ENCODE measurements at places on chromosomes 11 and 22.

- DNase-seq: no peak
These were observed 47.1 kb downstream of the BCR start for GRCh38 chr22:23227380-23227779.

- DNase-seq: no peak
These were observed 921 bp upstream of the BCL2L13 start for GRCh38 chr22:17637490-17638181.

GRCh38 chr11:15418921-15419320 lies 304.2 kb downstream of the INSC start:
- DNase-seq: no peak

- no peak for DNase-seq
These were observed 34.9 kb upstream of the KLHL35 start for GRCh38 chr11:75467881-75468280.

DNA sequence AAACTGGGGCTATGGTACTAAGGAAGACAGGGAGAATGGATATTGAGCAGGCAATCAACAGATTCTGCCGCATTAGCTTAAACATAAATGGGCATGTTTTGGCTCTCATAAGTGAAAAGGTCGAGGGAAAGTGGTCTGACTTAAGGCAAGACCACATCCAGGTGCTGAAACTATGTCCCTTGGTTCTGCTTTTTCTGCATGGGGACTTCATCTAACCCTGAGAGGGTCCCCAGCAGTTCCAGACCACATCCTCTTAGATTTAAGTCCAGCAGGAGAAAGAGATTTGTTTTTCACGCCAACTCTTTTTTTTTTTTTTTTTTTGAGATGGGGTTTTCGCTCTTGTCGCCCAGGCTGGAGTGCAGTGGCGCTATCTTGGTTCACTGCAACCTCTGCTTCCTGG lies 5.5 kb downstream of the RPS6KA4 start:
- DNase-seq: no peak

- DNase-seq: no peak
These were observed 1.2 kb upstream of the P2RX6 start for GRCh38 chr22:21013657-21014201.

- no peak for DNase-seq
These were observed 15.1 kb upstream of the CABP7 start for GRCh38 chr22:29704528-29705285.

DNA sequence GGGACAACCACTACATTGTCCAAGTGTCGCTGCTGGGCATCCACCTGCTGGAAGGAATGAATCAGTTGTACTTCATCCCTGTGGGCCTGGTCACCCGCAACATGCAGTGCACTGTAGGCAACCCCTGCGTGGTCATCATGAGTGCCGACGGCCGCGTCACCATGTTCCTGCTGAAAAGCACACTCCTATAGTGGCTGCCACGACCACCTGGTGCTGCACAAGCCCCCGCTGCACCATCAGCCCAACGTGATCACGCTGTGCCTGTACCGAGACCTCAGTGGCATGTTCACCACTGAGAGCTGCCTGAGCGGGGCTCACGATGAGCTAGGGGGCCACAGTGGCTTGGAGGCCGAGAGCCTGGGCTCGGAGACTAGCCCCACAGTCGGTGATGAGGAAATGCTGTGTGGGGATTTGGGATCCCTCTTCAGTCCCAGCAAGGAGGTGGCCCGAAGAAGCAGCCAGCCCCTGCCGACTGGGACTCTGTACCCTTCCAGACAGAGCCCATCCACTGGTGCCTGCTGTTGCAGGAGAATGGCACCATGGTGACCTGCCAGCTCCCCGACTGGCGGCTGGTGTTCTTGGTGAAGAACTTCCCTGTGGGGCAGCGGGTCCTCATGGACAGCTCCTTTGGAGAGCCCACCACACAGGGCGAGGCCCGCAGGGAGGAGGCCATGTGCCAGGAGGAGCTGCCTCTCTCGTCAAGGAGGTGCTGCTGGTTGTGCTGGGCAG lies 15.7 kb upstream of the SLC5A4 start:
- DNase-seq: no peak

DNA sequence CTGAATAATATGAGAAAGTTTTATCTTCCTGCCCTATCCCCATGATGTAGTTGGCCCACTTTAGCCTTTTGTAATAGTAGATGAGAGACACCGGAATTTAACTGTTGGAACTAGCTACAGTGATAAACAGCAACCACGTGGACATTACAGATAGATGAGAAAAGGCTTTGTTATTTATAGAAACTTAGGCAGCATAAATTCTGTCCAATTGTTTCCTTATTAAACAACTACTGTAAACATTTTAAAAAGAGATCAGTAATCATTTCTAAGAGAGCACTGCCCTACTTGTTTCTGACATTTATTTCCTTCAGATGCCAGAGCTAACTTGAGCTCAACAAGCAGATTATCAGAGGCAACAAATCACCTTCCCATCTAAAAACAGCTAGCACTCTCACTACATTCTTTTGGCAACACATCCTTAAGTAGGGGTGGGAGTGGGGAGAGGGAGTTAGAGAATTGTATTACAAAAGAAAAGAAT lies 63.1 kb downstream of the SOX6 start:
- no peak for DNase-seq

DNA sequence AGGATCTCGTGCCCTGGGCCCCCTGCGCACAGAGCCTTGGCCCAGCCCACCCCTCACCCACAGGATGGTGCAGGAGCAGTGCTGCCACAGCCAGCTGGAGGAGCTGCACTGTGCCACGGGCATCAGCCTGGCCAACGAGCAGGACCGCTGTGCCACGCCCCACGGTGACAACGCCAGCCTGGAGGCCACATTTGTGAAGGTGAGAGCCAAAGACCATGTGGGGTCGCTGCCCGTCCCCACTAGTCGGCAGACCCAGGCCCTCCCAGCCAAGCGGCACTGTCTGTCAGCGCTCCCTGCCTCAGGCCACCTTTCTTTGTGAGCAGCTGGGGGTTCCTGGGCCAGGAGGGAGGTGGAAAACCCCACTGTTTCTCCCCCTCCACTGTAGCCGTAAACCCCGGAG lies 22.8 kb downstream of the FBLN1 start:
- no peak for DNase-seq

DNA sequence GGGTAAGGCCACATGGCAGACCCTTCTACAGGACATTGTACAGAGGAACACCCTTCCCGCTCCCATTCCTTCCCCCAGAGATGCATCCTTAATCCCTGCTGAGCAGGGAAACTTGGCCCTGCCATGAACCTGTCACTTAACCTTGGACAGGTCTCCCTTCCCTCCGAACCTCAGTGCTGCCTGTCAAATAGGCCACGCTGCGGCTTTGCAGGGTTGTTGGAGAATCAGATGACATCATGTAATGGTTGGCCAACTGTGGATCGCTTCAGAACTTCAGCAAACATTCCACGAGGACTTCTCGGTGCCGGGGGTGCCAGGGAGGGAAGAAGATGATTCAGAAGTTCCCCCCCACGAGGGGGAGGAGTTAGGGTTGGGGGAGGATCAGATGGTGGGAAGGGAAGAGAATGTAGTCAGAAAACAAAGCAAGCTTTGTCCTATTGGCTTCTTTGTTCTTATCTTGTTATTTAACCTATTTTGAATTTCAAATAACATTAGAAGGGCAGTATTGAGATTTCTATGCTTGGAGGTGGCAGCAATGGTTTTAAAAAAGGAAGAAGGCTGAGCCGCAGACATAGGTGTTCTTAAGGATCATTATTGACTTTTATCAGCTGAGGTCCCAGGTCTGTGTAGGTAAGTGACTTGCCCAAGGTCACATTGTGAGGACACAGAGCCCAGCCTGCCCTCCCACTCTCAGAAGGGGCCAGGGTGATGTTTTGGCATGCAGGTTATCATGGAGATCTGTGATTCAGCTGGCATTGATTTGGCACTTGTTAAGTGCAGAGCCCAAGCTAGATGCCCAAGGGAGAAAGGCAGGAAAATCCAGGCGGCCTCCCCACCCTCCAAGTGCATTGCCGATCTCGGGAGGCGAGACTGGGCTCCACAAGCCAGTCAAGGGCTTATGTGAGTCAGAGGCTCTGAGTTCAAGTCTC lies 3.1 kb downstream of the CDC42EP1 start:
- no peak for DNase-seq

DNA sequence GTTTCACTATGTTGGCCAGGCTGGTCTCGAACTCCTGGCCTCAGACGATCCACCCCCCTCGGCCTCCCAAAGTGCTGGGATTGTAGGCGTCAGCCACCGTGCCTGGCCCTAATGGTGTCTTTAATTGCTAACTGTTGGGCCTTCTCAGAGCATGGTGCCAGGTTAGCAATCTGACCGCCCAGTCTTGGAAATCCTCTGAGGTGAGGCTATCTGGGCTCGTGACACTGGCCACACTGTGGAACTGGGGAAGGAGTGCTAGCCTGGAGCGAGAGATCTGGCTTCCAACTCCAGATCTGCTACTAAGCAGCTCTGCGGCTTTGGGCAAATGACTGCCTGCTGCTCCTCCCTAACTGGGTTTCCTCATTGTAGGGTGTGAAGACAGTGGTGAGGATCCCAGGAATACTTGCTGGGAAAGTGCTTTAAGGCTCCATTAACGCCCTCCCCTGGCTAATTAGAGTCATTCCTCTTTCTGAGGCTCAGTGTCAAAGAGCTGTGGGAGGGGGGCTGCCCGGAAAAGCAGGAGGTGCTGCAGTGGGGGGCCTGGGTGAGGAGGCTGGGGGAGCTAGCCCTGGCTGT lies 35.4 kb downstream of the CHRDL2 start:
- no peak for DNase-seq

- no peak for DNase-seq
These were observed 11.0 kb downstream of the RPL27A start for GRCh38 chr11:8693555-8693954.

DNA sequence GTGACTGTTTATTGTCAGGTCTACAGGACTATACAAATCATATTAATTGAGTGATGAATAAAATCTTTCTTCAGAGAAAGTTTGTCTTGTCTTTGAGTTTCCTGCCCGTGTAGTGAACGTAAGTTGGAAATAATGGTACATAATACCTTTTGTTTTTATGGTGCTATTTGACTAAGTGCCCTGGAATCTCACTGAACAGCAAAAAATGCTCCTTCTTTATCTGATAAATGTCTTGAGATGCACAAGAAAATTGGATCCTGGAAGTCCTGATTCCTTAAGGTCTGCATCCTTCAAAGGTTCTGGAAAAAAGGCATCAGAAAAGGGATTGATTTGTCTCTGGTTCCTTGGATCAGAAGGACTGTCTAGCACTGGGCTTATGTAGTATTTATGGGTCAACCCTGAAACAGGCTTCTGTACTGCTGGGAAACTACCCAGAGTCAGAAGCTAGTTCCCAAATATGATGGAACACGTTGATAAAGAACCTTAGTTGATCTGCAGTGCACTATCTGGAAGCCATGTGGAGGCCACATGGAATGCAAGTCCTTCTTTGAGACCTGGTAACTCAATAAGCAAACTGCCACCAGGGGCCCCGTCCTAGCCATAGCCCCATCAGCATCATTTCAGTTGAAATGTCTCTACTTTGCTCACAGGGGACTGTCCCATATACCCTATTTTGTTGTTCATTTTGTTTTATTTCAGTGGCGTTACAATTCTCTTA lies 100.6 kb upstream of the CD44 start:
- DNase-seq: no peak

DNA sequence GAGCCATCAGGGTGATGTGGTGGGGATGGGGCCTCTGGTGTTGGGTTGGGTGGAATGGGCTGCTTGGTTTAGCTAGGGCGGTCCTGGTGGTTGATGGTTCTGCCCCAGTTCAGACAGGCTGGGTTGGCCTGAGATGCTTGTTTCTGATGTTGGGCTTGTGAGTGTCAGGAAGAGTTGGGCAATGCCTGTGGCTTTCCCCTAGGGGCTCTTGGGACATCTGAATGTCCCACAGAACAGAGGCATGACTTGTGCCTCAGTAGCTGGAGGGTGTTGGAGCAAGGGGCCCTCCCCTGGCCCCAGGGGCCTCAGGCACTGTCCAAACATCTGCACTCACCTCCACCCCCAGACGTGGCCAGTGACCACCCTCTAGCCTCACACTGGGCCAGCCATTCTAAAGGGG lies 14.0 kb upstream of the CTSD start:
- DNase-seq: no peak

GRCh38 chr11:68418648-68419047 lies 41.9 kb upstream of the PPP6R3 start:
- no peak for DNase-seq

DNA sequence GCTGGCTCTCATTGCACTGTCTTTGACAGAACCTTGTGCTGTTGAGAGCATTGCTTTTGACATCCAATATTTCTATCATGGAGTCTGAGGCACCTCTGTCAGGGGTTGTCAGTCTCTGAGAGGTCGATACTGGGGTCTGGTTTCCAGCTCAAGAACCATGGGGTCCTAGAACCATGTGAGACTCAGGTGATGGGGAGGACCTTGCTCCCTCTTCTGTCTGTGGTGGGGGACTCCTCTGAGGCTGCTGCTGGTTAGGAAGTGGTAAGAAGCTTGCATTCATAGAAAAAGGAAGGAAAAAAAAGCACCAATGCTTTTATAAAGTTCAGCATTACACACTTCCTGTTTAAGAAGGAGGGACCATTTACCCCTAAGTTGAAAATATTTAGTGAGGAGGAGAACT lies 91.8 kb upstream of the CD44 start:
- no peak for DNase-seq

DNA sequence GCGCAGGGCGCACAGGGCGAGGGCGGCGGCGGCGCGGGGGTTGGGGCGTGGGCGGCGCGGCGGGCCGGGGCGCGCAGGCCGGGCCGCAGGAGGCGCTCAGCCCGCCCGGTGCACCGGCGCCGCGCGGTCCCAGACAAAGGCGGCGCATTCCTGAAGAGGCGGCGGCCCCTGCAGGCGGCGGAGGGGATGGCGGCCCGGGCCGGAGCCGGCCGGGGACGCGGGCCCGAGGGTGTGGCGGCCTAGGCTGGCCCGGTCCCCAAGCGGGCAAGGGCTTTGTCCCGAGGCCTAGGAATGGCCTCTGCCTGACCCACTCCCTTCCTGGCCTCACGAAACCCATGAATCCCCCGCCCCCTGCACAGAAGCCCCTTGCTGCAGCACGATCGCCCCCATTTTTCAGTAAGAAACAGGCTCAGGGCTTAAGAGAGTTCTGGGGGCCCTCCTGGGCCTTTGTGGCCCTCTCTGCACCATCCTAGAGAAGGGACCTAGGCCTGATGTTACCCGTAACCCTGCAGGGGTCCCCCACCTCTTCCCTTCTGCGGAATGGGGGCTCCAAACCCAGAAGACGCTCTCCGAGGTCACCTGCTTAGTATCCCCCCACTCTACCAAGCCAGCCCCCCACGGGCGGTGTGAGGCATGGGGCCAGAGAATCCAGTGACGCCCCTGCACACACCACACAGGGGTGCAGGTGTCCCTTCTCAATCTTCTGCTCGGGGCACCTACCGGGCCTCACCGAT lies at the start of gene RTN4R:
Gene RTN4R, minus strand, starts transcription at position 40 of the 734 bp plus-strand sequence. CDS start 226 bp downstream, outside the sequence.
- DNase-seq: peak; percentile 55

GRCh38 chr11:35168671-35169070 lies 29.7 kb downstream of the CD44 start:
- no peak for DNase-seq

DNA sequence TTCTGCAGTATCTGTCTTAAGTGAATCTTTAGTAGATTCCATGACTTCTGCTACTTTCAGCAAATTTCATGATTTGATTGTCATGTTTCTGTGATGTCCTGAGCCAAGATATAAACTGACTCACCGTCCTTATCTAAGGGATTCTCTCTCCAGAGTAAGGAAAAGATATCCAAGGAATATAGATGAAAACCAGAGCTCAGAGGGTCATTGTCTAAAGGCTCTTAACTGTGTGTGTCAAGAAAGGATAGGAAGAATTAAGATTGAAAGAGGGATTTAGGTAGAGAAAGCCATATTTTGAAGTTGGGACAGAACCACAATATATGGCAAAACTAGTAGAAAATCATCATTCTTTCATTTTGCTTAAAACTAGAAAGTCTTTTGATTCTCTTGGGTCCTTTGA lies 50.7 kb downstream of the PPME1 start:
- DNase-seq: no peak

- no peak for DNase-seq
These were observed 19.2 kb downstream of the CELF1 start for GRCh38 chr11:47533690-47534151.

- no peak for DNase-seq
These were observed 457.2 kb upstream of the CADM1 start for GRCh38 chr11:115961159-115962003.
